ENCODE measurements at places on chromosomes 16 and 17. TPM values are rescaled to one million over a fixed set of nuclear protein-coding genes. Genes with fewer than 3 reads are reported as not detected.

GRCh38 chr16:80462917-80463316 is 77.9 kb upstream of the DYNLRB2 start:
- DNase-seq: no peak

DNA sequence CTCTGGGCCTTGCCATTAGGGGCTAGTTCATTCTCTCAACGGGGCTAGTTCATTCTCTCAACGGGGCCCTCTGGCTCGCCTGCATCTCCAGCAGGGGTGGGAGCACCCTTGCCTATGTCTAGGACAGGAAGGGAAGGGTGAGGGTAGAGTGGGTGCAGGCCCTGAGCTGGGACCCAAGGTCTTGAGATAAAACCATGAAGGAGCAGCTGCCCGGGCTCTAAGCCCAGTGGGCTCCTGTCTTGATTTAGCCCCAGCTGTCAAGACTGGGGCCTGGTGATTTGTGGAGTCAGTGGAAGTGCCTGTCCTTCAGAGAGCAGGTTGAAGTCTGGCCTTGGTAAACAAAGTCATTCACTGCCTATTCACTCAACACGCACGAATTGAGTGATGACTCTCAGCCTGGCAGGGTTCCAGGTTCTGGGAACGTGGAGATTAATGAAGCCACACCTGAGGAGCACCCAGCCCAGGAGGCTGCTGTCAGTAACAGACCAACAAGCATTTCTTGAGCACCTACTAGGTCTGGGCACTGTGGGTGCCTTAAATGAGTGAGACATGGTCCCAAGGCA is 35.4 kb downstream of the WNT3 start:
- DNase-seq: no peak

GRCh38 chr17:18925187-18925586 is 26.8 kb upstream of the SLC5A10 start:
- DNase-seq: no peak

The TOX3 gene
- not detected for total RNA-seq

- no peak for DNase-seq
Observed at GRCh38 chr16:12429756-12430155, 373.9 kb downstream of the CPPED1 start.

Measured in left cardiac atrium (tissue), 4 donors.